ENCODE measurements at places on chromosomes 3 and 15.
A peak's percentile ranks its signal among the peaks of the same experiment; 100 is the strongest.

- no peak for DNase-seq
Observed at GRCh38 chr3:88589138-88589537, 439.4 kb downstream of the C3orf38 start.

- no peak for DNase-seq
Observed at GRCh38 chr3:179794355-179794754, 141.5 kb downstream of the USP13 start.

- DNase-seq, result no peak
Observed at GRCh38 chr3:155891321-155891720, 20.9 kb downstream of the GMPS start.

DNA sequence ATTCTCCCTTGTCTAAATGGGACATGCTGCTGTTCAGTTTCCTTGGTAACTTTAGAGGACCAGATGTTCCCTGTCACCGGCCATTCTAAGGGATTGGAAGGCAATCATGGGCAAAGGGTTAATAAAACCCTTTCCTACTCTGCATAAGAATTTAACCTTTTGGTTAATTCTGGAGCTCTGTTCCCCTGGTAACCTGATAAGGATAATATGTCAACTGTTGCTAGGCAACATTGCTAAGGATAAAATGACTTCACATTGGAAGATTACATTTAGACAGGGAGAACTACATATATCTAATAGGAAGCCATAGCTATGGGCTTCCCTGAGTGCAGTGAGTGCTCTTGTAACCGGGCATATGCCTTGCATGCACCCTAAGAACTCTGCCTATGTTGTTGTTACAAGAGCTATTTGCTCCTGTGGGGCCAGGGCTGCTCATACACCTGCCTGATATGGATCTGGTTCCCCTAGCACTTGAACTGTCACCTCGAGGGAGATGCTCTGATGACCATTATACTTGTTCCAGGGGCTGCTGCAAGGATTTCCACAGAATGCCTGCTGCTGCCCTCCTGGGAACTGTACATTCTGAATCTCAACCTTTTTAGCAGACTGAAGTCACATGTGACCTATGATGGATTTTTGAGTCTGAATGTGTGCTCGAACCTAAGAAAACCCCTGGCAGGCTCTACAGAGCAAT is 326.3 kb upstream of the PDZRN3 start:
- DNase-seq, result peak; percentile 11

DNA sequence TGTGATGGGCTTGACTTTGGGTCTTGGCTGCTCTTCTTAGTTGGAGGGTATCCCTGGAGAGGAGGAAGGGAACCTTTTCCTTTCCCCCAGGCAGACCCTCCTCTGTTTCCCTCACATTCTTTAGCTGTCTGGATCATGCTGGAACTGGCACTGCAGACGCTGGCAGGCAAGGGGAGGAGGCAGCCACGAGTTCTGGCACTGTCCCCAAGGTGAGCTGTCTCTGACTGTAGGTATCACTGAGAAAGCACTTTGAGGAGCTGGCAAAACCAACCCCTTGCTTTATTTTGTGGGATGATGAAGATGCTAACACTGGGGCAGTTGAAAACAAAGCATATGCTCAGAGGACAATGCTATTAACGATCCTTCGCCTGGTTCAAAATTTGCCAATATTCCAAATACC is 175.0 kb downstream of the SOX2 start:
- DNase-seq, result no peak

- DNase-seq, result peak; percentile 54
Observed at GRCh38 chr3:57164657-57165573, at the start of gene IL17RD. IL17RD (minus strand) TSS chr3:57165353; CDS start chr3:57165286, 67 bp downstream.

DNA sequence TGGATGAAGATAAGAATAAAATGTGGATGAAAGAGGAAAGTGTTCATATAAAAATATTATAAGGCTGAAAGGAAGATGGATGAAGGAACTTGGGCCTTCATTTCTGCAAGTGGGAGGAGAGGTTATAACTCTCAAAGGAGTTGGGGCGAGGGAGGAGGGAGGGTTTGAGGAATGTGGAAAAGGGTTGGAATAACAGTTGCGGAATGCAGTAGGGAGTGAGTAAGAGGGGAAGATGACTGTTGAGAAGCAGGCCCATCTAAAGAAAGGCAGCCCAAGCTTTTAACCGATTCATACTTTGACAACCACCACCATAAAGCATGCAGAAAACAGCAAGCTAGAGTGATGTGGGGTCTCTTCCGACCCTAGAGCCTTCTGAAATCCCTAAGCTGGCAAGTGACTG is 8.3 kb upstream of the TM4SF4 start:
- DNase-seq, result no peak

DNA sequence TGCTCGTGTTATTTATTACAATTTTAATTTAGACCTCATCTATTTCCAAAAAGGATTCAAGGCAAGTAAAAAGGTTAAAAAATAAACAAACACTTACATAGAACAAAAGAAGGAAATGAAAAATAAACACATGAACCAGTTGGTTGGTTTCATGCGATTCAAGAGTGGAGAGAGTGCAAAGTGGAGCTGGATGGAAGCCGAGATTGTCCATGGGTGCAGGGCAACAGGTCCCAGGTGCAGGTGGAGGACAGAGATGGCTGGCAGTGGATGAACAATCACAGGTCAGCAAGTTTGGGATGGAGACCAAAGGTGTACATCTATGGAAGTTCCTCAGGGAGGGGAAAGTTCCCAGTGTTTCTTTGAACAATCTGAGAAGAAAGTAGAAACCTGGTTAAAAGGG is 11.6 kb upstream of the SEMA5B start:
- DNase-seq, result peak; percentile 72

GRCh38 chr3:104176706-104177105 is 1190.0 kb upstream of the ALCAM start:
- no peak for DNase-seq

- no peak for DNase-seq
Observed at GRCh38 chr3:127206154-127206553, 13.2 kb downstream of the PRR23E start.

DNA sequence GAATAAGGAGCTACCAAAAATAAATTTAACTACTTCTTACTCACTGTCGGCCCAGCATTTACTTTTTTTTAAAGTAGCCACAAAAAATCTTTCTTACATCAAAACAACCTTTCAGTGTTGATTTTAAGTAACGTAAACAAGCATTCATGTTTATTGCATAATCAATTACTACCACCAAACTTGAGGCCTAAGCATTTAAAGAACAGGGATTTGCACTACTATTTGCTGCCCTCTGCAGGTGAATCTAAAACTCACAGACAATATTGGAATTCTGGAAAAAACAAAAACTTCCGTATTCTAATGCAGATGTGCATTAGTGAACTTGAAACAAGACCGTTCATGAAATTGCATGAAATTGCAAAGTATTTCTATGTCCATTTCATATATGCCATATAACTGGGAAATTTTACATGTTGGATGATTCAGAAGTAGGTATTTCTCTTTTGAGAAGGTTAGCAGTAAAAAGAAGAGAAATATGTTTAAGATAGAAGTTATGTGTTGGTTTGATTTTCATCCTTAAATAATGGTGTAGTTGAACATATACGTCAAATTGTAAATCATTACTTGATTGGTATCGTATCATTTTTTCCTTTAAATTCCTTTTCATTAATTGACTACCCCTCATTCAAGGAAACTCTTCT is 55.6 kb downstream of the CGGBP1 start:
- peak; percentile 16 for DNase-seq

DNA sequence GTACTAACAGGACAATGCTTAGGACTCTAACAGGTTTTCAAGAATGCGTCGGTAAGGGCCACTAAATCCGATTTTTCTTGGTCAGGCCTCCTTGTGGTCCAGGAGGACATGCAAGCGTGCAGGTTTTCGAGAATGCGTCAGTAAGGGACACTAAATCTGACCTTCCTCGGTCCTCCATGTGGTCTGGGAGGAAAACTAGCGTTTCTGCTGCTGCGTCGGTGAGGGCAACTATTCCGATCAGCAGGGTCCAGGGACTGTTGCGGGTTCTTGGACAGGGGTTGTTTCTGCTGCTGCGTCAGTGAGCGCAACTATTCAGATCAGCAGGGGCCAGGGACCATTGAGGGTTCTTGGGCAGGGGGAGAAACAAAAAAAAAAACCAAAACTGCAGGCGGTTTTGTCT is 7.8 kb upstream of the UBP1 start:
- no peak for DNase-seq

DNA sequence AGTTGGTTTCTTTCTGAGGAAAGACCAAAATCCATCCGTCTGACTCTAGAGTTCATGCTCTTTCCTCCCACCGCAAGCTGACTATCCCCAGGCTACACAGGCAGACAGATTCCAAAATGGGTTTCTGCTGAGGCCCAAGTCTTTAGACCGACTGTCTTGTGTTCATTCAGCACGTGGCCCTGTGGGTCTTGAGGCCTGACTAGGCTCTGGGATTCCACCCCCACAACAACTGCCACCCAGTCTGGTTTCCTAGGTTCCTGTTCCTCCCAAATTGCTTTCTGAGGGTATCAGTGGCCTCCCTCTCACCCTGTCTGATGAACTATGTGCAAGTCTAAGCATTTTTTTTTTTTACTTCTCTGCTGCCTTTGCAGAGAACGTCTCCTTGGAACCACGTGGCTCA is 67.7 kb downstream of the CYP19A1 start:
- DNase-seq, result no peak

- no peak for DNase-seq
Observed at GRCh38 chr3:119125742-119126504, 20.0 kb upstream of the TEX55 start.

GRCh38 chr3:9951962-9952805 is at the start of gene PRRT3:
PRRT3 (minus strand) TSS chr3:9952408; CDS start chr3:9950115, 2,293 bp downstream.
- peak; percentile 30 for DNase-seq

GRCh38 chr3:126998728-126999127 is 15.8 kb downstream of the PLXNA1 start:
- DNase-seq, result peak; percentile 87

- no peak for DNase-seq
Observed at GRCh38 chr15:63233667-63234423, 43.6 kb upstream of the APH1B start.

GRCh38 chr3:51622868-51623267 is 48.2 kb upstream of the TEX264 start:
- DNase-seq, result no peak

DNA sequence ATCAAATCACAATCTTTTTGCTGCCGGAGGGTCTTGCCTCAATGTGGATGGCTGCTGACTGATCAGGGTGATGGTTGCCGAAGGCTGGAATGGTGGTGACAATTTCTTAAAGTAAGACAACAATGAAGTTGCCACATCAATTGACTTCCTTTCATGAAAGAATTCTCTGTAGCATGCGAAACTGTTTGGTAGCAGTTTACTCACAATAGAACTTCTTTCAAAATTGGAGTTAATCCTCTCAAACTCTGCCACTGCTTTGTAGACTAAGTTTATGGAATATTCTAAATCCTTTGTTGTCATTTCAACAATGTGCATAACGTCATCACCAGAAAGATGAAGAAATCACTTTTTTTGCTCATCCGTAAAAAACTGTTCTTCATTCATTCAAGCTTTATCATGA is 65.8 kb downstream of the B3GNT5 start:
- no peak for DNase-seq

- peak; percentile 23 for DNase-seq
Observed at GRCh38 chr15:77568014-77568972, 64.4 kb downstream of the LINGO1 start.

DNA sequence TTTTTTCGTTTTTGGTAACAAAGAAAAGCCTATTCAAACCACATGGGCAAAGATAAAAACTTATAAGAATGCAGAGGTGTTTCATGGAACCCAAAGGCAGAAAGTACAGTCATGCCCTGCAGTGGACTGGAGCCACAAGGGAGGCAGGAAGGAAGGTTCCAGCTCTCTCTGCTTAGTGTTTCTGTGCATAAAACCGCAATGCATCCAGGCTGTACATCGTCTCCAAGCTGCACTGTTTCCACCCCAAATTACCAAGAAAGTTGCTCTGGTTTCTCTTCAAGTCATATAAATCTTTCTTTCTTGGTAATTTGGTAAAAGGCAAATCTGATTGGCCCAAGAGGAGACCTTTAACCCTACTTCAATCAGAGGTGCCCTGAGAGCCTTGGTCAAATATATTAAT is 15.8 kb downstream of the TRAT1 start:
- DNase-seq, result no peak

DNA sequence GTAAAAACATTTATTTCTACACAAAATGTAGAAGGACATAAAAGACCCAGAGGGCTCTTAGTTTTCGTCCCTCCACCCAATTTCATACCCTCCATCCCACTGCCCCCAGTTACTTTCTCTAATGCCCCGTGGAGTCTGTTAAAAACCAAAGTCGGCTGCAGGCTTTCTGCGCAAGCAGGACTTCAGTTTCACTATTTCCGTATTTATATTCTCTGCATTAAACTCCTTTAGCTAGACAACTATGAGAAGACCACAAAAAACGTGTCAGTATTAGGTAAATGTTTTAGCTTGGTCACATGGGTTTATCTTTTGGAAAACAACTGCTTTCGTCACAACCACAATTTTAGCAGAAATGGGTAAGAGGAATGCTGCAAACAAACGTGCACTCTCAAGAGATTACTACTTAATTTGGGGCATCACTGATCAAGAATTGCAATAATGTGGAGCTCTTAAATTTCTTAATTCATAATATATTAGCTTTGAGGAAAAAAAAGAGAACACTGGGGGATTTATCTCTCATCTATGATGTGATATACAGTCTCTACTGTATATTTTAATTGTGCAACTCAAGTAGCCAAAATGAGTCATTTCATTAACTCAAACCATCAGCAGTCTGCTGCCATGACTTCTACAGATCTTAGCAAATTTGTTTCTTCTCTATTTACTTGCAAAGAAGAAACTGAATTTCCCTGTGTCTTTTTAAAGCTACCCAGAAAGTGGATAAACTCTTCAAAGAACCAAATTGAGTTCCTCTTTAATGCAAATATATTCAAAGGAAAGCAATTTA is 740 bp upstream of the NSMCE3 start:
- peak; percentile 47 for DNase-seq

- peak; percentile 91 for DNase-seq
Observed at GRCh38 chr3:127456471-127457093, 134.0 kb downstream of the TPRA1 start.

- no peak for DNase-seq
Observed at GRCh38 chr3:45676325-45677032, 12.7 kb upstream of the SACM1L start.

DNA sequence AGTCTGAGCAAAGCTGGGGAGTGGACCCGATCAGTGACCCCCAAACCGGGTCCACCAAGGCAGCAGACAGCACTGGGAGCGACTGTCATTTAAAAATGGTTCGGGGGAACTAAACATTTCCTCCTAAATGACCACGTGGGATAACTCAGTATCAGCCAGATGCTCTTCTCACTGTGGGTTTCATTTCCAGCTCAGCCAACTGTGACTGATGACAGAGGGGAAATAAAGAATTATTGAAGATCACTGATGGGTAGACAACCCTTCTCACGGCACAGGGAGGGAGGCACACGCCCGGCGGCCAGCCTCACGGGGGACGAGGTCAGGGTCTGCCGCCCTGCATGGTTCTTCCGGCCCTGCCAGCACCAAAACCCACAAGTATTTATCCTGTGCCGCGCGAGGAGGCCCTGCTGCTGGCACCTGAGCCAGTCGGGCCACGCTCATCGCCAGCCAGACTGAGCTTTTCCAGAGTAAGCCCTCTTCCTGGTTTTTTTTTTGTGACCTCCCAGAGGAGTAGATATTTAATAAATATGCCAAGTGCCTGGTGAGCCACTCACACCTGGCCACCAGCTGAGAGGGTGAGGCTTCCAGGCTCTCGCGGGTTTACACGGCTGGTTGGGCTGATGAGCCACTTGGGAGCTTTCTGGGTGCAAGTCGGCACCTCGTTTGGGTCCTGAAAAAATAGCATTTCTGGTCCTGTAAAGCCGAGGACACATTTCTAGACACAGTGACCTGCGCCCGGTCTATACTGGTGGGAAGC is 6.2 kb downstream of the MELTF start:
- peak; percentile 85 for DNase-seq
